ENCODE measurements at places on chromosomes 11 and 22.

GRCh38 chr11:110862407-110862806 is 150.2 kb upstream of the ARHGAP20 start:
- DNase-seq, result no peak

- no peak for DNase-seq
These were observed 77.7 kb downstream of the PTPRJ start for GRCh38 chr11:48058064-48058463.

GRCh38 chr11:73647459-73648100 is 1.2 kb downstream of the PLEKHB1 start:
- peak; percentile 89 for DNase-seq

DNA sequence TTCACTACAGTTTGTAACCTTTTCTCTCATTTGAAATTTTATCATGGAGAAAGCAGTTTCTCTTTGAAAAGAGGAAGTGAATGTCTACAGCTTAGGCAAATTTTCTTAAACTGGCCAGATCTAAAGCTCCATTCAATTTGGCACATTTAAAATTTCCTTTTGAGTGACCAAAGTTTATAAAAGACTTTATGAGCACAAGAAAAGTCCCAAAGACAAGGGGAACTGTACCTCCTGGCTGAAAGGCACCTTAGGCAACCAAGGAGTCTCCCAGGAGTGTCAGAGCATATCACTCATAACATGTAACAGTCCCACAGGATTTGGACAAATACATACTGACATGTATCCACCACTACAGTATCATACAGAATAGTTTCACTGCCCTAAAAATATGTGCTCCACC is 41.3 kb downstream of the NARS2 start:
- no peak for DNase-seq

GRCh38 chr22:50548040-50548920 is 2.6 kb downstream of the KLHDC7B start:
- peak; percentile 61 for DNase-seq

DNA sequence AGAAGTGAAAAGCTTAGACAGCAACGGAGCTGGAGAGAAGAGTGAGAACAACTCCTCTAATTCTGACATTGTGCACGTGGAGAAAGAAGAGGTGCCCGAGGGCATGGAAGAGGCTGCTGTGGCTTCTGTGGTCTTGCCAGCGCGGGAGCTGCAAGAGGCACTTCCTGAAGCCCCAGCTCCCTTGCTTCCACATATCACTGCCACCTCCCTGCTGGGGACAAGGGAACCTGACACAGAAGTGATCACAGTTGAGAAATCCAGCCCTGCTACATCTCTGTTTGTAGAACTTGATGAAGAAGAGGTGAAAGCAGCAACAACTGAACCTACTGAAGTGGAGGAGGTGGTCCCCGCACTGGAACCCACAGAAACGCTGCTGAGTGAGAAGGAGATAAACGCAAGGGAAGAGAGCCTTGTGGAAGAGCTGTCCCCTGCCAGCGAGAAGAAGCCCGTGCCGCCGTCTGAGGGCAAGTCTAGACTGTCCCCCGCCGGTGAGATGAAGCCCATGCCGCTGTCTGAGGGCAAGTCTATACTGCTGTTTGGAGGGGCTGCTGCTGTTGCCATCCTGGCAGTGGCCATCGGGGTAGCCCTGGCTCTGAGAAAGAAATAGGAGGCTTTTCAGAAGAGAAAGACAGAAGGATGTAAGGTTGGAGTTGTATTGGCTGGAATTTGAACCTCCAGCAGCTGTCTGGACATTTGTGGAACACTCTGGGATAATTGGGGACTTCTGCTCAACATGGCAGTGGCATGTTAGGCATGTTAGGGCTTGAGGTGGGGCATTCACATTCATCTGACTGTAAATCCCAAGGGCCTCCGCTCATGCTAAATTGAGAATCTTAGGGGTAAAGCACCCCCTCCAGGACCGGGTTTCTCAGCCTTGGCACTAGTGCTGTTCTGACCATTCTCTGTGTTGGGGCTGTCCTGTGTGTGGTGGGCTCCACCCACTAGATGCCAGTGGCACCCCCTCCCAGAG is 47.1 kb downstream of the BID start:
- DNase-seq, result no peak

DNA sequence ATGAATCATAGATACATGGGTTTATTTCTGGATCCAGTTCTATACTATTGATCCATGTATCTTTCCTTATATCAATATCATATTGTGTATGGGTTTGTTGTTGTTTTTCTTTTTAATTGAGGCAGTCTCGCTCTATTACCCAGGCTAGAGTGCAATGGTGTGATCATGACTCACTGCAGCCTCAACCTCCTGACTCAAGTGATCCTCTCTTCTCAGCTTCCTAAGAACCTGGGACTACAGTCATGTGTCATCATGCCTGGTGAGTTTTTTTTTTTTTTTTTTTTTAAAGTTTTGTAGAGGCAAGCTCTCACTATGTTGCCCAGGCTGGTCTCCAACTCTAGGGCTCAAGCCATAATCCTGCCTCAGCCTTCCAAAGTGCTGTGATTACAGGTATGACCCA is 1589.4 kb upstream of the TENM4 start:
- DNase-seq, result no peak

- DNase-seq, result no peak
These were observed 9.9 kb downstream of the FADS3 start for GRCh38 chr11:61881397-61881796.

GRCh38 chr11:74311352-74311926 is at the start of gene P4HA3:
P4HA3 (minus strand) TSS chr11:74311640; CDS start chr11:74311611, 29 bp downstream.
- peak; percentile 20 for DNase-seq

DNA sequence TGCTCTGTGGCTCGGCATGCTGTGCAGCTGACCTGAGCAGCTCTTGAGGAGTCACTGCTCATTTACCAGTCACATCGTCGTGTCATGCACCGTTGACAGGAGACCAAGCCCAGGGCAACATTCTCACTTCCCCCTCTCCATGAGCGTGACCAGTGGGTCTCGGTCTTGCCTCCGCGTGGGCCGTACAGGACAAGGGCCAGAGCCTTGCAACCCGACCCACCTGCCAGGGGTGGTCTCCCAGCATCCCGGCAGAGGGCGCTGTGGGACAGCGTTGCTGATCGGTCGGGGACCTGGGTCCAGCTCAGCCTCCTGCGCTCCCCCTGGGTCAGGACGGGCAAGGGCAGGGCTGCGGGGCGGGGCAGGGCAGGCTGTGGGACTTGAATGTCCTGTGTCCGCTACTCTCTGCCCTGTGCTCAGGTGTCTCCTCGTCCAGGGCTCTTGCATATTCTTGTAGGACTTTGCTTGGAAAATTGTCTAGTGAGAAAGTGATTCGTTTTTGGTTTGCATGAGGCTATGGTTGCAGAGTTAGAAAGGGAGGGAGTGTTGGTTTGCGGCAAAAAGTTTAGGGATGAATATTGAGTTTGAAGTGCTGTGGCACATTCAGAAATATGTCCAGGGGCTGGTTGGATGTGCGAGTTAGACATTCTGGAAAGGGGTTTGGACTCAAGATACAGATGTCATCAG is 16.2 kb downstream of the EIF4G2 start:
- DNase-seq, result peak; percentile 80

GRCh38 chr11:6734616-6735015 is 37.2 kb downstream of the OR2AG2 start:
- DNase-seq, result no peak

GRCh38 chr22:41382098-41382578 is 396 bp downstream of the TEF start:
- peak; percentile 49 for DNase-seq

GRCh38 chr11:85811624-85812023 is 683 bp upstream of the SYTL2 start:
- DNase-seq, result no peak

- DNase-seq, result no peak
These were observed 231.5 kb downstream of the MIAT start for GRCh38 chr22:26888887-26889286.

- DNase-seq, result no peak
These were observed 114.3 kb downstream of the PHF21B start for GRCh38 chr22:44895296-44896055.

- DNase-seq, result no peak
These were observed 351.8 kb downstream of the BUD13 start for GRCh38 chr11:116420770-116421528.

DNA sequence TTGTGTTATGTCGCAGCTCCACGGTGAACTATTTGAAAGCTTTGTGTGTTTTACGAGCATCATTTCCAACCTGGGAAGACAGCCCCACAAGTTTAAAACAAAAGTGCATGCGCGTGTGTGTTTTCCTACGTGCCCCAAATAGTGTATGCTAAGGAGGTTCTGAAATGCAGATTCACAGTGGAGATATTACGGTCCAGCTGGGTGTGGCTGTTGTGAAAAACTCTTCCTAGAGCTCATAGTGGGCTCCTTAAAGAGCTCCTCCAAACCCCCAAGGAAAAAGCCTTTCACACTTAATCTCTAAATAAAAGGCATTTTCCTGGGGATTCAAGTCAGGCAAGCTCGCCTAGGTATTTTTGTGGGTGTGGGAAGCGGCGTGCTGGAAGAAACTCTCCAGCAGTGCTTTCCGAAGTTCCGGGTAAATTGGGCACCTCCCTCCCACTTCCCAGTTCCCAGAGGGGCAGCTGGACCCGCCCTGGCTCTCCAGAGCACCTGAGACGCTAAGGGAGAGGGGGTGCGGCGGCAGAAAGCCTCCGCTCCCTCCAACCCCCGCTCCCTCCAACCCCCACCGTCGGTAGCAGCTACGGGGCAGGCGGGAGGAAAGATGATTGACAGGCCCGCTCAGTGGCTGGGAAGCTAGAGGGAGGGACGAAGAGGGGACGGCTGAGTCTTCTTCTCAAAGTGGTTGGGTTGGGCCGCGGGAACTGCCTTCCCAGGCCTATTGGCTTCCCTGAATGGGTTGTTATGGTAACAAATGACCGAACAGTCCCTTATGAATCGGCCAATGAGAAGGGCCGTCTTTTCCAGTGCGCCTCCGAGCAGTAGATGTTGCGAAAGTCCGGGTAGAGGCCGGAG is 561 bp upstream of the PCF11 start:
- peak; percentile 100 for DNase-seq

- no peak for DNase-seq
These were observed 1482.7 kb downstream of the TBC1D22A start for GRCh38 chr22:48245196-48245485.

GRCh38 chr11:16779436-16779835 is 41.0 kb downstream of the C11orf58 start:
- no peak for DNase-seq

- peak; percentile 92 for DNase-seq
These were observed at the start of gene EI24 for GRCh38 chr11:125568970-125569914. EI24 (plus strand) TSS chr11:125569477; CDS start chr11:125572528, 3,051 bp downstream.

DNA sequence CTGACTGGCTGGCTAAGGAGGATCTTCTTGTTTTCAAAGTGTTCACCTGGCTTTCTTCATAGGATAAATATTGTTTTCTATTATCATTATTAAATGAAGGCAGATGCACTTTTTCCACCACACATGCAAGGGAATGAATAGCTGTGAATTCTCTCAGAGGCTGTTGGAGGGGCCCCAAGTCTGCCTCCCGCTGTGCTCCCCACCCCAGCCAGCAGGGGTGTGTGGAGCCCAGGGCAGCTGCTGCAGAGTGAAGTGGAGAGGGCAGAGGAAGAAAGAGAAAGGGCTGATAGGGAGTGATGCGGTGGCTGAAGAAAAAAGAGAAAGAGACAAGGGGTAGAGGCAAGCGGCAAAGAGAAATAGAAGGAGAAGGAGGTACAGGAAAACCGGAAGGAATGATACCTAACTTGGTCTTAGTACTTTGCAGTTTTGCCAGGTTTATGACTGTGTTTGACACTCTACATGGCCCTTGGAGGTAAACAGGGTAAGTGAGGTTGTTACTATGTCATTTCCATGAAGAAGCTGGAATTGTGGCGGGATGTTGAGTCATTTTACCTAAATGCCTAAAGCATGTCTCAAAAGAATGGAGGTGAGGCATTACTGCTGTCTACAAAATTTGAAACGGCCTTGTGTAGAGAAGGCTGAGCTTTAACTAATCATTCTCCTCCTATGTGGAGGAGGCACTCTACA is 145.7 kb upstream of the B3GAT1 start:
- no peak for DNase-seq

Measured in T-helper 1 cell (primary cell).